ENCODE measurements at places on chromosomes 2 and 18.
A peak's percentile ranks its signal among the peaks of the same experiment; 100 is the strongest.

GRCh38 chr2:14120376-14120775, 512.1 kb upstream of the LRATD1 start:
- DNase-seq = no peak

DNA sequence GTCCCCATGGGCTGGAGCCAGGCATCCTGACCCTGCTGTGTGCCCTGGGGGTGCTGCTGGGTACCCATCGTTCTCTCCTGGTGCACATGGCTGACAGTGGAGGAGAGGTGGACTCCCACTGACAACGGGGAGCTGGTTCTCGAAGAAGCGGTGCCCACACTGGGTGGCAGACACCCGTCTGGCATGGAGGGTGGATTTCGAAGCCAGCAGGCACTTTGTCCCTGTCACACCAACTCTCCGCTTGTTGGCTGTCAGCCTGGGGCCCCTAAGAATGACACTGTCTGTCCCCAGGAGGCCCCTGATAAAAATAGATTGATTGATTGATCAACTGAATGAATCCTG, 55.4 kb downstream of the RTP5 start:
- no peak for DNase-seq

DNA sequence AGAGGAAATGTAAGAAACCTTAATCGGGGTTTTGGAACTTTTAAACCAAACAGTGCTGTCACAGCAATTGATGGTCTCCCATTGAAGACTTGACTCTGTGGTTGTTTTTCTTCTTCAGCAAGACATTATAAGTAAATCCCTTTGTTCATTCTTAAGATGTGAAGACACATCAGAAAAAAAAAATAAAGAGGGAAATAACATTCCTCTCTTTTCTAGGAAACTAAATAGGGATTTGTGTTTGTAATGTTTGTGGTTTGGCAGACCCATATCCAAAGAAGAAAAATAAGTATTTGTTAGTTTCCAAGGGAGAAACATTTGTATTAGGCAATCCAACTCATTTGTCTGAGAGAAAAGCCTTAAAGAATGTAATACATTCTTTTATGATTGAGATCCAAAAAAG, 359.9 kb downstream of the DSC3 start:
- DNase-seq = no peak

- DNase-seq = no peak
Observed at GRCh38 chr18:9914334-9914583, 443 bp downstream of the VAPA start.

DNA sequence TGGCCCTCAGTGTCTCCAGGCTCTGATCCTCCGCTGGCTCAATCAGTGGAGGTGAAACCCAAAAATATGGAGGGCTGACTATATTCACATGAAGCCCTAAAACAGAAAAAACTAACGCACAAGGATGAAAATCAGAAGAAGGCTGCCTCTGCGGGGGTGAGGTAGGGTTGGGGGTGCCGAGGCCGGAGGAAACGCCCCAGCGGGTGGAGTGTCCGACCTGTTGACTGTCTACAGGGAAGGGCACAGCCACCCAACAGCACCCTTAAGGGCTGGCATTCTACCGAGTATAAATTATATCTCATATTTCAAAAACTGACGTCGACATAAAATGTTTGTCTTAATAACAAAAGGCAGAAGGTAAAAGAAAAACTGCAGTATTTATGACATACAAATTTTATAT, 223.5 kb downstream of the HDAC4 start:
- DNase-seq = peak; percentile 56

Data from lower leg skin (tissue), 4 donors.